Caudate nucleus (tissue), 63 donors: ENCODE measurements at places on chromosomes 16 and 17.

DNA sequence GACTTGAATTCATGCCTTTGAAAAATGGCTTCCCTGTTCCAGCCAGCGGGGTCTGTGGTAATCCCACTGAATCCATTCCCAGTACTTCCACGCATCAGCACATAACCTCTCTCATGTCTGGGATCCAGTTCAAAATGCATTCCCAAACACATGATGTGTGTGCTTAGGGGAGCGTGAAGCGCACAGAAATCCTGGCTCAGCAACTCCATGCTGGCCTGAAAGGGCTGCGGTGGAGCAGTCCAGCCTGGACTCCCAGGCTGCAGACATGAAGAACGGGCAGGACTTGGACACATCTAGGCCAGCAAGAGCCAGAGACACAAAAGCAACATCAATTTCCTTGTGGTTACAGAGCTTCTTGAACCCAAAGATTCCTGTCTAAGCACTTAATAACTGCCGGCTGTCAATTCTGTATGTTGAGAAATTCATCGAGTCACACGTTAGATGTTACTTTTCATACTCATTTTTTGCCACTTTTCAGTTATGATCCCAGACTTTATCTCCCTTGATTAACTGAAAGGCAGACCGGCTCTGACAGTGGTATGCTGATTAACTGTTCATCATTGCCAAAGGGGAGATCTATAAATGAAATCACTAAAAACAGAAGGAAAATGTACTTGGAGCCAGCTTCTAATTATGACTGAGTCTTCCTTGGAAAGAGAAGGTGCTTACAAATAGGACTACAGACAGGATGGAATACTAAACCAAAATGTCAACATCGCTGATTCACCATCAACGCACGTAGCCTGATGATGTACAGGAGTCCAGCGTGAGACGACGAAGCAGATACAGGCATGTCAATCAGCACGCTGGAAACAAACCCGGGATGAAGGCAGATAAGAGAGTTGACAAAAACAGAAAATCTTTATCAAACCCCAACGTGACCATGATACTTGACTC lies 23.0 kb downstream of the NSMCE1 start:
- no peak for DNase-seq

DNA sequence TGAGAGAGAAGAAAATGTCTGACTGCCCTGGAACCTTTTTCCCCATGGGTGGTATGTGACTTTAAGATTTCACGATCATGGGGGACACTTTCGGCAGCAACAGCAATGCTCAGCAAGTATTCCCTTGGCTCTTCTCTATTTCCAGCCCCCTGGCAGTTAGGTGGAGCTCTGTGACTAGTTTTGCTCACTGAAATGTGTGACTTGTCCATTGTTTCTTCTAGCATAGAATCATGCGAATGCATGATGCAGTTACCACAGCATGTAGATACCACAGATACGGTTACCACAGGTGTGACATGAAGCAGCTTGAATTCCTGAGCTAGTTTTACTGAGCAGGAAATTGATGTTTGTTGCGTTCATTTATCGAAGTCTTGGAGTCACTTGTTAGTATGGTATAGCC lies 1034.5 kb upstream of the EEF2KMT start:
- no peak for DNase-seq

DNA sequence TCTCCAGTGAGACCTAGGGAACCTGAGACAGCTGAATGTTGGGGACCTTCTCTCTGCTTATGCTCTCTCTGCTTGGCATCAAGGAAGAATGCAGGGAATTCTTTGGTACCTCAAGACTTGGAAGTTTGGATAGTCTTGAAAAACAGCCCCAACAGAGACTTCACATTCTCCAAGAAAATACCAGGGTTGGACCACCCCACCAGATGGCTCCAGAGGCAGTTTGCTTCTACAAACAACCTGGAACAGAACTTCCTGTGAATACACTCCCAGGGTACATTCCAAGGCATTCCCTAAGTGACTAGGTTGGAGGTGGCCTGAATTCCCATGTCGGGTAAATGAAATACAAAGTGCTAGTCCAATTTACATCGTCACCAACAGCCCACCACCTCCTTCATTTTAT lies 314.4 kb downstream of the PMP22 start:
- no peak for DNase-seq

DNA sequence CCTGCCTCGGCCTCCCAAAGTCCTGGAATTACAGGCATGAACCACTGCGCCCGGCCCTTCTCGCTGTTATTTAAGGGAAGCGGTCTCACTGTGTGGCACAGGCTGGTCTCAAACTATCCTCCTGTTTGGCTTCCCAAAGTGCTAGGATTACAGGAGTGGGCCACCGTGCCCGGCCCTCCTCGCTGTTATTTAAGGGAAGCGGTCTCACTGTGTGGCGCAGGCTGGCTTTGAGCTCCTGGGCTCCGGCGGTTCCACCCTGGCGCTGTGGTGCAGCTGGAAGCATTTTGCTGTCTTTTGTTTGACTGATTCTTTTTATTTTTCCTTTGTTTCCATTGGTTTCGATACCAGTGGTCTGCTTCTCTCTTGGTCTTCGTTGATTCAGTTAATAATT lies 40.7 kb downstream of the FOXK2 start:
- DNase-seq, result no peak

GRCh38 chr16:79535130-79535529 lies 65.4 kb downstream of the MAF start:
- DNase-seq, result no peak

DNA sequence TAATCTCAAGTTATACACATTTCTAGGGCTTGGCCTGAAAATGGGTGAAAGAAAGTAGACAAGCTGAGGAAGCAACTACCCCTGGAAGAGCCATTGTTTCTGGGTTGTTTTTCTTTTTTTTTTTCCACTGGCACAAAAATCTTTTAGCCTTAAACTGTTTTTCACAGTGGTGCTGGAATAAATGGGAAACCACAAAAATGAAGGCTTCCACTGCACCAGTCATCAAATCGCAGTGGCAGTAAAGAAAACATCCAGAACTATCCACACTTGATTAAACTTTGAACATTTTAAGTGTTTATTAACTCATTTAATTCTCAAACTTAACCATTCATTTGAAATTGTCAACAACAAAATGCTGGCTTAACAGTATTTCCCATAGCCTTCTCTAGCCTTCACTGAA lies 14.3 kb downstream of the CMTM4 start:
- DNase-seq, result no peak

- no peak for DNase-seq
These were observed 72.1 kb upstream of the HAS3 start for GRCh38 chr16:69033151-69033949.

DNA sequence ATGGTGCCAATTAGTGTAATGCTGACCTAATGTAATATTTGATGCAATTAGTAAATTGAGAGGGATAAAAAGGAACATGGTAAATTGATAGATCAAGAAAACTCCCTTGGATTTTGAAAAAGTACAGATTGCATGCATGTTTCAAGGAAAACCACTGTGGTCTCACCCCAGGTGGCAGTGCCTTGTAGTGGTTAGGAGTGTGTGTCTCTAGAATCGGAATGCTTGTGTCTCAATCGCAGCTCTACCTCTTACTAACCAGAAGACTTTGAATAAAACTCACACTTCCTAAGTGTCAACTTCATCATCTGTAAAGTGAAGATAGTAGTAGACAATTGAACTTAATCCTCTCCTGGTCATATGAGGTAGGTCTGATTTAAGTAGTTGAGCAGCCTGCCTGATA lies 128.9 kb upstream of the GOT2 start:
- no peak for DNase-seq

- DNase-seq, result no peak
These were observed 44.4 kb downstream of the LYRM1 start for GRCh38 chr16:20944861-20945574.

GRCh38 chr17:51813140-51813783 lies 345.3 kb downstream of the CA10 start:
- DNase-seq, result no peak

DNA sequence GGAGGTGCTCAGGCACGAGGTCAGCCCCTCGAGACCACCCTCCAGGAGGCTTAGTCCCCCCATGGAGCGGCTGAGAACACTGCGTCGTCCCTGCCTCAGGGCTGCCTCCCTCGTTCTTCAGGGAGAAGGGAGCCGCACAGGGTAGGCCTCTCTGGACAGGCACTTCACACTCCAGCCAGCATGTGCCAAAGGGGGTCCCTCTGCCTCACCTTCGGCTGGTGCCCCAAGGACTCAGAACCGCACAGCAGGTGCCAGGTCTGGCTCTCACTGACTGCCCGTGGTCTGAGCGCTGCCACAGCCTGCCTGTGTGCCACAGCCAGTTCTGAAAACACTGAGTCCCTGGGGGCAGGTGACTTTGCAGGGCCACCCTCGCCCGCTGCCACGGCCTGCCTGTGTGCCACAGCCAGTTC lies 7.1 kb downstream of the P2RX5 start:
- no peak for DNase-seq

GRCh38 chr16:46918905-46919792 lies 35.0 kb downstream of the GPT2 start:
- no peak for DNase-seq

DNA sequence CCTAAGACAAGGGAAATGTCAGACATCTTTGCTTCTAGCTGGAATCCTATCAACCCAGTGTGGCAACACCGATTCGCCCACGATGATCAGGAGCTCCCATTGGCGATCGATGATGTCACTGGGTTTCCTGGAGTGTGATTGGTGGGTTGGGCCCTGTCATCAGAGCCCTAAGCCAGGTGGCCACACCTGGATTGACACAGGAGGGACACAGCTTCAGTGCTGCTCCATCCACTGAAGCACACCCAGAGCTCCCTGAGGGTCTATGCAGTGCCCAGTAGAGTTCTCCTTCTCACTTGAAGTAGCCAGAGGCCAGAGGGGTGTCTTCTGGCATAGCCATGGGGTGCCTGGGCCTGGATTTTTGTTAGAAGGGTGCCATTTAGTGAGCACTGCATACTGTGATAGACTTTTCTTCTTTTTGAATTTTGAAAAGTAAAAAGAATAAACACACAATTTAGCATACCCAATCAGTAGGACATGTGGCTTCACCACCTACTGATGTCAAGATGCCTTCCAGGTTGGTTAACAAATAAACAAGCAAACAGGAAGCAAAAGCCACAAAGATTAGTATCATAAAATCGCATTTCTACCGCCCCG lies 77.6 kb downstream of the CMIP start:
- no peak for DNase-seq

DNA sequence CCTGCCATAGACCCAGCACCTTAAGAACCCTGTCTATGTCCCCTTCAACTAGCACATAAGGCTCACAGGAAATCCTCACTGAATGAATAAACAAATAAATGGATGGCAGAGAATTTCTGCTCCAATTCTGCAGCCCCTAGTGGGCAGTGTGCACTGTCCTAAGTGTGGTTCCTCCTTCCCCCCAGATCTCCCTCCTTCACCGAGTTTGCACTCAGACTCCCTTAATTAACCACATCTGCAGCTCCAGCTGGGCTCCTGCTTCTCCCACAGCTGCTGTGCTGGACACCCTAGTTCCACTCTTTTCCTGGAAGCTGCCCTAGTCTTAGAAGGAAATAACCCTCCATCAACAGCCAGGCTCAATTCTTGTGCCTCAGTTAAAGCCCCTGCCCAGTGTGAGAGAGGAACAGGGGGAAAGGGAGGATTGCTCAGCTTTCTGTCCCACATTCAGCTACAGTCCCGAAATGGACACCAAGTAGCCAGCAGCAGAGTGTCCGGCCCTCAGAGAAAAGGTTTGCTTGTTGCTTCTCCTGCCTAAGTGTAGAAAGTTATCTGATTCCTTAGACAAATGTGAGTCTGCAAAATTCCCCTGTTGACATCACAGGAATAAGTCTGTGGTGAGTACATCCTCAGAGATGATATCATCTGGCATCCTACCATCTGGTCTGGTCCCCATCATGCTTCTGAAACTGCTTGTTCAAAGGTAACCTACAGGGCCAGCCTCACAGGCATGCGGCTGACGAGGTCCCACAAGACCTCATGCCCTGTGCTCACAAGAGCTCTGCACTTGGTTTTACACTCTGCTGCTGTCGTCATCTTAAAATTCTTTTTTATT lies 12.3 kb downstream of the LRRC3C start:
- DNase-seq, result no peak

DNA sequence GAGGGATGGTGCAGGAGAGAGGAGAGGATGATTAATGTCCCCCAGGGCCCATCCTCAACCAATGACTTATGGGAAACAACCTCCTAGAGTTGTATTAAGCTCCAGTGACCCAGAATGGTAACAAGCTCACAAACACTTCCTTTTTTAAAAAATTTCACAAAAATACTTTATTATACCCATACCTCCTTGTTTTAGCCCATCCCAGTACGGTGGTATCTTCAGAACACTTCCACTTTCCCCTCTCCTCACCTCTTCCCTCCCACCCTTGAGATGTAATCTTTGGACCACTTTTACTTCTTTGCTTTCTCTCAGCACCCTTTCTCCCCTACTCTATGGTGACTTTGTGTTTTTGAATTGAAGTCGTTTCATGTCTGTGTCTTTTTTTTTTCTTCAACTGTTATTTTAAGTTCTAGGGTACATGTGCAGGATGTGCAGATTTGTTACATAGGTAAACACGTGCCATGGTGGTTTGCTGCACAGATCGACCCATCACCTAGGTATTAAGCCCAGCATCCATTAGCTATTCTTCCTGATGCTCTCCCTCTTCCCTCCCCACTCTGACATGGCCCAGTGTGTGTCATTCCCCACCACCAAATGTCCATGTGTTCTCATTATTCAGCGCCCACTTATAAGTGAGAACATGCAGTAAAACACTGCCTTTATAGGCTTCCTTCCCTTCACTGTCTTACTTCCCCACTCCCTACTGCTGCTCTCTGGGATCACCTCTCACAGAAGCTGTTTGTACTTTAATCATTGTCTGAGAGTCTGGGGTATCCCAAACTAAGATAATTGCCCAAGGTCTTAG lies 124.5 kb downstream of the PRKCB start:
- no peak for DNase-seq

- DNase-seq, result no peak
These were observed 208.5 kb downstream of the WWOX start for GRCh38 chr16:78307824-78308528.

- DNase-seq, result no peak
These were observed 45.1 kb upstream of the TAOK1 start for GRCh38 chr17:29345066-29345465.

DNA sequence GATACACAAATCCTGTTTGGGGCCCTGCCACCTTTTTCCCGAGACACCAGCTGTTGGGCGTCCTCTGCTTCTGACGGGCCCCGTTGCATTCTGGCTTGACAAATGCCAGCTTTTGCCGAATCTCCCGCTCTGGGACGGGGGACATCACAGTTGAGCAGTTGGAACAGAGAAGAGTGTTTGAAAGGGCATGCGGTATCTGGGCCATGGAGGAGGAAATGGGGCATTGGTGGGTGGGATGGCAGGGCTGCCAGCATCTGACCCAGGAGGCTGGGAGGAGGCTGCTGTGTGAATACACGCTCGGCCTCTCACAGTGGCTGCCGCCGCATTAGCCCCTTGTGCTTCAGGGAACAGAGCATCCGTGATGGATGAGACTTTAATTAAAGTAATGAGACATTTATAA lies 184.3 kb upstream of the TNRC6C start:
- no peak for DNase-seq
